Activated CD4-positive, CD25-positive, alpha-beta regulatory T cell treated with anti-CD3 and anti-CD28 coated beads, Interleukin-2, amount 50 U/mL, for 24 hours (primary cell): ENCODE measurements at places on chromosomes 12 and 14.

- no peak for ATAC-seq
Observed at GRCh38 chr14:95644981-95645380, 41.2 kb upstream of the TCL1B start.

DNA sequence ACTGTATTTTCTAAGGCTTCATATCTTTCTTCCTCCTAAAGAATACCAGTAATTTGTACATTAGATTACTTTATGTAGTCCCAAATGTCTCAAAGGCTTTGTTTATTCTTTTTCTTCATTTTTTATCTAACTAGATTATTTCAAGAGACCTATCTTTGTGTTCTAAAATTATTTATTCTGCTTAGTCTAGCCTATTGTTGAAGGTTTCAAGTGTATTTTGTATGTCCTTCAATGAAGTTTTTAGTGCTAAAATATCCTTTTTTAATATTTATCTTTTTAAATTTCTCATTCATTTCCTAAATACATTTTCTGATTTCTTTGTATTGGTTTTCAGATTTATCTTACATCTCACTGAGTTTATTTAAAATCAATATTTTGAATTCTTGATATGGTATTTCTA lies 25.8 kb downstream of the OR4N5 start:
- no peak for ATAC-seq

DNA sequence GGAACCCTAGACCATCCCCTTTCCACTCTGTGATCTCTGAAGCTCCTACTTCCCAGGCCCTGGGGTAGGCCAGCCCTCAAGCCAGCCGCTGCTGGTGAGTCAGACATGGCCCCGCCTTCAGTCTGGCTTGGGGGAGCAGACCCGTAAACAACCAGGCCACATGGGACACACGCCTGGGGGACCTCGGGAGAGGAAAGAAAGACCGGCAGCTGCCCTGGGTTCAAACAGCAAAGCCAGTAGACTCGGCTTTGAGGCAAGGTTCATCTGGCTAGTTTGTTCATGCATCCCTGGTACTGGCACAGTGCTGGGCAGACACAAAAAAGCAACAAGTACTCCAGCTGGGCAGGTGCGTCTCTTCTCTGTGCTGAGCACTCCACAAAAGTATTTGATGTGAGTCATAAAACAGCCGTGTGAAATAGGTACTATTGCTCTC lies 101.9 kb downstream of the SETD3 start:
- ATAC-seq: no peak

GRCh38 chr12:110844551-110845338 lies 2.0 kb upstream of the CCDC63 start:
- no peak for ATAC-seq

DNA sequence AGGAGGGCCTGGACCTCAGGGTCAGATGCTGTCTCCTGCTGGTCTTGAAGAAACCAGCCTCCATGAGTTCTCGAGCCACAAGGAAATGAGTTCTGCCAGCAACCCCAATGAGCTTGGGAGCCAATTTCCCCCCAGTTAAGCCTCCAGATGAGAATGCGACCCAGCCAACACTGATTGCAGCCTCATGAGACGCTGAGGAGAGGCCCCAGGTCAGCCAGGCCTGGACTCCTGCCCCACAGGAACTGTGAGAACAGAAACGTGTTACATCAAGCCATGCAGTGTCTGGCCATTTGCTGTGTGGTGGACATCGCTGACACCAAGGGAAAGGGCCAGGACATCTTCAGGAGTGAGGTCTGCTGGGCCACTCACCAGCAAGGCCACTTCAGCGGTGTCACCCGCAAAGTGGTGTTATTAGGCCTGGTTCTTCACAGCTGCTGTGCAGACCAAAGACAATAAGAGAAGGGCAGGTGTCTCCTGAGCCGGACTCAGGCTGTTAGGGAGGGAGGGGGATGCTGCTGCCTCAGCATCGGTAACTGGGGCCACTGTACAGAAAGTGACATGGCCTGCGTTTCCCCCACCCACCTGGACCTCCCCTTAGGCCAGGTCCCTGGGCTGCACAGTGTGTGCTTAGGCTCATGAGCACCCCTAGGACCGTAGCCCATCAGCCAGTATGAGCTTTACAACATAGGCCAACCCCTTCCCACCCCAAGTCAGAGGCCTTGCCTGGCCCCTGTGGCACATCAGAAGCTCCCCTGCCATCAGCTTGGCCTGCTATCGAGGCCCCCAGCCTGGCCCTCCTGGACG lies 272.4 kb upstream of the RTL1 start:
- ATAC-seq: no peak

DNA sequence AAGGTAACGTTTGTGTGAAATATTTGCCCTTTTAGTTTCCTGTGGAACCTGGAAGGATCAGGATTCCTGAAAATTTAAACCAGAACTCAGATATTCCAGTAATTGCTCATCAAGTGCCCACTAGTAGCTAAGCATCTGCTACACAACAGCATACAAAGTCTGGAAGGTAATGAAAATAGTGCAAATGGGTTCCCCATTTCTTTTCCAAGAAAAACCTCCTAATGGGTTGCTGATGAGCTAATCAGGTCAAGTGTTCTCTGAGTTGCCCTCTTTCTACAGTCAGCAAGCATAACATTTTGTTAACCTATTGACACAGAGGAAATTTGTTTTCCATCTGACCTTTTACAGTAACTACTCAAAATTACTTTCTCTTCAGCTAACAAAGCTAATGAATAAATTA lies 83.6 kb upstream of the PMCH start:
- no peak for ATAC-seq

- ATAC-seq: no peak
Observed at GRCh38 chr12:106317406-106318082, 15.0 kb downstream of the TCP11L2 start.

- no peak for ATAC-seq
Observed at GRCh38 chr12:128861226-128862016, 8.1 kb downstream of the GLT1D1 start.

- ATAC-seq: no peak
Observed at GRCh38 chr12:11071414-11071813, 9.3 kb upstream of the TAS2R46 start.

DNA sequence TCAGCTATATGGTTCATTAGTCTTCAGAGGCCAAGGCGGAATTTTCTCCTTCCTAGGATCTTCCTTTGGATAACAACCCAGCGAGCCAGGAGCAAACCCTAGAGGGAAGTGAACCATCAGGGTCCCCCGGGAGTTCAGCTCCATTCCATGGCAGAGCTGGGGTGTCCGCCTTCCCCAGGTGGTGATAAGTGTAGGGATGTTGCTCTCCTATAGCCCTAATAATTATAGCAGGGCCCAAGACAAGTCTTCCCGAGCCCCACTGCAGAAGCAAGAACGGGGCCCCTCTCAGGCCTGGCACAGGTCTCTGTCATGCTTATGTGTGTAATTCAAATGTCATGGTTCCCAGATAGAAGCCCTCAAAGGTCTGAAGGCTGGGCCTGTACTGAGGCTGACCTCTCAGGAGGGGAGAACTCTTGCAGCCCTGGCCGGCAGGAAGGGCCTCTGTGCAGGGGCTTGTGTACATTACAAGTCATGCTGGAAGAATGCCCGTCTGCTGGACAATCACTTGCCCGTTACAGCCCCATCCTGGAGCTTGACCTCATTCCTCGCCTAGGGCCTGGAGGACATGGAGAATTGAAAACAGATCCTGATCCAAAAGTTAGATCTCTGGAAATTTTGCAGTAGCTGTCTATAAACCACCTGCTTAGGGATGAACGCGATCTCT lies 17.3 kb downstream of the LRTM2 start:
- ATAC-seq: no peak

GRCh38 chr12:79063258-79063657 lies 198.7 kb downstream of the SYT1 start:
- no peak for ATAC-seq

DNA sequence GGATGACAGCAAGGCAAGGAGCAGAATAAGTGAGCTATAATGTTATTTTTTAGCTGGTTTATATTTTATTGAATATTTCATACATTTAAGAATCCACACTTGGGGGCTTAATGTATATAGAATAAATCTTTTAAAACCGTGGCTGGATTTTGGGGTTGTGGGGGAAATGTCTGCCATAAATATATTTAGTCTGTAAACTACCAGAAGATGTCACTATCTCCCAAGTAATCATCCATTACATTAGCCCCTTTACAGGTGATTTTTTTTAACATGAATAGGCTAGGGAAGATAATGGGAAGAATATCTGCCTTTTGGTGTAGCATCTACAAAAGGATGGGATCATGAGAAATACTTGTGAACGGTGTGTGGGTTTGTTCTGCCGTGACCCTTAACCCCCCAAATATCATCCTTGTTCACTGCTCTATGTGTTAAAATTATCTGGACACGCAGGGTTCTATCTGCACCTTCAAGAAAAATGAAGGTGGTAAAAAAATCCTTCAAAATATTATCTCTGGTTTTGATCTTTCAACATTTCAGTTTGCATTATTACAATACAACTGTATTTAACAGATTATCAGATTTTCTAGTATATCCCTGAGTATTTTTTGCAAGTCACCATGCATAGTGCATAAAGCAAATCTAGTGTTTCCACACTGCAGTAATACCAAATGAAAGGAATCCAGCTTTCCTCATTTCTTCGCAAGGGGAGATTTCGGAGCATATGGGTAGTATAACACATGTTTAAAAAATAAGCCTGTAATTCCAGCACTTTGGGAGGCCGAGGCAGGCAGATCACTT lies 8.0 kb upstream of the SLC17A8 start:
- no peak for ATAC-seq

DNA sequence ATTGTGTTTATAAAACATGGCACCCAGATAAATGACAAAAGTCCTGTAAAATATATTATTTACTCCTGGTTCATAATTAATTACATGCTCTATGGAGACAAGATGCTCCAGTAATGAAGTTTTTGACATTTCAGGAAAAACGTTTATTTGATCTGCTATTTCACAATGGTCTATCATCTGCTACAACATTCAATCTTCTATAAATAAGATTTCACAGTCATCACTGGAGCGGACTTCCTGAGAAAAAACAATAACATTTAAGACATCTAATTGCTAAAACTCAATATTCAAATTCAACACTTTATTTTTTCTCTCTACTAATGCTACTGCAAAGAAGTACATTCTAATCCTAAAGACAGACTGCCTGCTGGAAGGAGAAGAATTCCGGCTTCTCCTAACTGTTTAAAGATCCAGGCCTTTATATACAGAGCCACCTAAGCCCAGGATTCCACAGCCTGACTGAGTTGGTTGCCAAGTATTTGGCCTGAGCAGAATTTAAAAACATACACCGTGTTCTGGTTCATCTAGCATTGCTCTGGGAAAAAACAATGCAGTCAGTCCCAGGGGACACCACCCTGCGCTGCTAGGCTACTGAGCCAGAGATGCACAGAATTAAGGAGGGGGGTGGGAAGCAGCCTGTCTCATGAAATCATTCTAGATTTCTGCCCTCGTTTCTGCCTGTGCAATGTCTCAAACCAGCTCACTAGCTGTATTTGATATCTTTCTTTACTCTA lies 58.0 kb downstream of the TMTC1 start:
- ATAC-seq: no peak

- no peak for ATAC-seq
Observed at GRCh38 chr12:95836630-95837239, 22.0 kb upstream of the SNRPF start.

DNA sequence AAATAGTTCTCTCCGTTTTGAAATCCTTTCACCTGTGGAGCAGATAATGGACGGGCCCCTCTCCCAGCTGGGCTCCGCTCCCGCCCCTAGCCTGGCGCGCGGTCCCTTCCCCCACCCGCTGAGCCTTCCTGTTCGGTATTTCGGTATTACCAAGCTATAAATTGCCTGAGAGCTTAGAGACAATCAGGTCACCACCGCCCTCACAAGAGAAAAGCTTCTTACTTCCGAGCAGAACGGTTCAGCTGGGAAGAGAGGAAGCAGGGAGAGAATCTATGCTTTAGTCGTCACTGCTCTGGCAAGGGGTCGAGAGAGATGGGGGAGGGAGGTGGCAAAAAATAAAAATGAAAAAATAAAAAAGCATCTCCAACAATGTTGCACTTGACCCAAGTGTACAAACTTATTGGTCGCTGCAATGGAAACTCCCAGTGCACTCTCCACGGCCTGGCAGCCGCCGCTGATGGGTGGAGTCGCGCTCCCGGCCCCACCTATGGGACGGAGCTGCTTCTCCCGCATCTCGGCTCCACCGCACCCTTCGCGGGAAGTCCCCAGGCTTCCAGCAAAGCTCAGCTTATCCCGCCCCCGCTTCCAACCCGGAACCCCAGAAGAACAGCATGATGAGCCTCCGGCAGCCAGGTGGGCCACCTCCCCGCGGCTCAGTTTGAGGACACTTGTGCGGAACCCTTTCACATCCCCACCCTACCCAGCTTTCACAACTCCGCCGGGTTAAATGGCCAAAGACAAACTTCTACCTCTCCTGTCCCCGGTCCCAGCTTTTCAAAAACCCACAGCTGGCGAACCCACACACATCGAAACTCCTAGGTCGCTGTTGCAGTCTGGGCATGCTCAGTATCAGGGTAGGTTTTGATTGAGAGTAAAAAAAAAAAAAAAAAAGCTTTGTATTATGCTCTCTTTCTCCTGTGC lies 832 bp upstream of the SYT1 start:
- peak; percentile 9 for ATAC-seq

- no peak for ATAC-seq
Observed at GRCh38 chr12:88336076-88336739, 194.1 kb downstream of the TMTC3 start.

GRCh38 chr12:115336506-115336905 lies 652.5 kb upstream of the TBX3 start:
- ATAC-seq: no peak

DNA sequence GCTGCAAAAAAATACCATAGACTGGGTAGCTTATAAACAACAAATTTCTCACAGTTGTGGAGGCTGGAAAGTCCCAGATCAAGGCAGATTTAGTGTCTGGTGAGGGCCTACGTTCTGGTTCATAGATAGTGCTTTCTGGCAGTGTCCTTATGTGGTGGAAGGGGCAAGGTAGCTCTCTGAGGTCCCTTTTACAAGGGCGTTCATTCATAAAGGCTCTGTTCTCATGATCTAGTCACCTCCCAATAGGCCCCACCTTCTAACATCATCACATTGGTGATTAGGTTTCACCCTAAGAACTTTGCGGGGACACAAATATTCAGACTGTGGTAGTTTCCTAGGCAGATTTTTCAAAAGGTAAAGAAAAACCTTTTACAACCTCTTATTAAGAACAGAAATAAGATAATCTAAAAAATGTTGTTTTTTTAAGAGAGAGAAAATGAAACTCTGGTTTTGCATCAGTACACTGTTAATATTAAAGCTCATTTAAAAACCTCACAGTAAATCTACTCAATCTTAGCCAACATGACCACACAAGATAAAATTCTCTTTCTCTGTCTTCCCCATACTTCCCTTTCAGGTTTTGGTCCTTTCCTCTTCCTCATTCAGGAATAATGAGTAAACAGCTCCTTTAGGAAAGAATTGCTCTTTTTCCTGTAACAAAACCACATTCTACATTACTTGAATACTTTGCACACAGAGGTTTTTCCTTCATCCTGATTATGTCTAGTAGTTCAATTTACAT lies 117.5 kb downstream of the UNC79 start:
- no peak for ATAC-seq

- ATAC-seq: no peak
Observed at GRCh38 chr14:94170136-94170535, 4.0 kb upstream of the PPP4R4 start.

GRCh38 chr14:75549169-75549568 lies 26.9 kb downstream of the BATF start:
- peak; percentile 80 for ATAC-seq

- no peak for ATAC-seq
Observed at GRCh38 chr14:24982472-24983155, 67.3 kb downstream of the STXBP6 start.
